ENCODE measurements at places on chromosomes 5 and 9.

DNA sequence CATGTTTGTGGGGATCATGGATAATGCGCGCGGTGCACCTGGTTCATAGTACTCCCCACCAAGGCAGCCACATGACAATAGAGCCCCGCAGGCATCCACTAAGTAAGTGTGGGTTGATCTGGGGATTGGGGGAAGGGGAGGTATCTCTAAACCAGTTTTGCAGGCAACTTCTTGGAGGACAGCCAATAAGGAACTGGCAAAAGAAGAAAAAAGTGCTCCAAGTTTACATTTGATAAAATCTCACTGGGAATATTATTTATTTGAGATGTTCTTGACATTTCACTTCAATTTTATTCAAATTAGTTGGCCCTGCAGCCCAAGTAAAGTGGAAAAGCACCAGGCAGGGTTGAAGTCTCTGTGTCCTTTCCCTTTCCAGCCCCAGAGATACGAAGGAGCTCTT, 8.5 kb downstream of the FBP1 start:
- no peak for DNase-seq

GRCh38 chr5:147906326-147907095, at the start of gene C5orf46:
TSS of gene C5orf46 (minus strand) at chr5:147906538. CDS start at chr5:147906501, 37 bp downstream.
- DNase-seq = no peak

DNA sequence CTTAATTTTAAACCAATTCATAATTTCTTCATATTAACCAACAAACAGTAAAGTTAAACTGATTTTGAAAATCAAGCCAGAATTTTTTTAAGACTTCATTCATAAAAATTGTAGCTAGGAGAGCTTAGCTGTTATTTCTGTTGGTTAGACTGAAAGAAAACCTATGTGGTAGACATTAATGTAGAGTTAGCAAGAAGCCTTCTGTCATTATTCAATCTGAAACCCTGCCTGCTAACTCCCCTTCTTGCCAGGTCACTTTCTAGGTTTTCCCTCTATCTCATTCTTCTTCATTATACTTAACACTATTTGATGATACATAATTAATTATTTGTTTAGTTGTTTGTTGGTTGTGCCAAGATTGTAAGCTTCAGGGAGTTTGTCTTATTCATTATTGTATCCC, 304.3 kb upstream of the MEF2C start:
- DNase-seq = no peak

DNA sequence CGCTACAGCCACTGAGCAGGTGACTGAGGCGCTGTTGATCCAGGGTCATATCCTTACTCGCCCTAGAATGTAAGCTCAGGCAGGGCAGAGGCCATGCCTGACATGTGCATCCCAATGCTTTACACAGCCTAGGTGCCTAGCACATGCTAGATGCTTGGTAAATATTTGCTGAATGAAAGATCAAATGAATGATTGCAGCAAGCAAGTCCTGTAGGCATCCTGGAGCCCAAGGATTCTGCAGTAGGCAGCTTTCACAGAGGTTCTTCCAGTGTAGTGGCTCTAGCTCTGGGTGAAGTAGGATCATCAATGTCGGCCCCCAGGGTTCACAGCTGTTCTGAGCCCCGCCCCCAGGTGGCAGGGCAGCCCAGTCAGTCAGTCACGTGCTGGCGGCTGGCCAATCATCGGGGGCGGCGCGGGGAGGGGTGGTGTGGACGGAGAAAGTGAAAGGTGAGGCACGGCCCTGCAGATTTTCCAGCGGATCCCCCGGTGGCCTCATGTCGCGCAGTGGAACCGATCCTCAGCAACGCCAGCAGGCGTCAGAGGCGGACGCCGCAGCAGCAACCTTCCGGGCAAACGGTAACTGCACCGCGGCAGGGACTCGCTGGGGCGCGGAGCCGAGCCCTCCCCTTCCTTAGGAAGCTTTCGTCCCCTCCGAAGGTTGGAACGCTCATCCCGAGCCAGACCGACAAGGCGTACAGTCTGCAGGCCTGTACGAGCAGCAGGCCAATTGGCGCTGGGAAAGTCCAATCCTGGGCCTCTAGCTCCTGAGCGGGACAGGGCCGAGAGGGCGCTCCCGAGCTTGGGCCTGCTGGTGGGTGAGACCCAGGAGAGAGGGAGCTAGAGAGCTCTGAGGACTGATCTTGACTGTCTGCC, at the start of gene GALT:
TSS of gene GALT (plus strand) at position 465 of the 873 bp plus-strand sequence. CDS start at position 495, 30 bp downstream.
- peak; percentile 95 for DNase-seq

- no peak for DNase-seq
These were observed 78.4 kb upstream of the ATP10B start for GRCh38 chr5:160930406-160930805.

DNA sequence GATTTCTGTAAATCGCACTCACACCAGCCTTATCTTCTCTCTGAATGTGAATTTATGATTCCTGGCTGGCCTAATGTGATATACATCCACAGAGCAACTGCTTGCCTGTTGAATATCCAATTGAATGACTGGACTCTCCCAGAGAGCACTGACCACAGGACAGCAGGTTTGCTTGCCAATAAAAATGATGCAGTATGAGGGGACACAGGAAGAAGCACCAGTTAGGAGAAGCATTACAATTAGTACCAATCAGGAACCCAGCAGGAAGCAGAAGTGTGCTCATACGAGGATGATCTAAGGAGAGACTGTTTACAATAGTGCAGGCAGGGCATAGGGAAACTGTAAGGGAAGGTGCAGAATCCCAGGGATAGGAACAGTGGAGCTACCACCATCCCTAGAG, 127.2 kb upstream of the ZNF366 start:
- DNase-seq = no peak

DNA sequence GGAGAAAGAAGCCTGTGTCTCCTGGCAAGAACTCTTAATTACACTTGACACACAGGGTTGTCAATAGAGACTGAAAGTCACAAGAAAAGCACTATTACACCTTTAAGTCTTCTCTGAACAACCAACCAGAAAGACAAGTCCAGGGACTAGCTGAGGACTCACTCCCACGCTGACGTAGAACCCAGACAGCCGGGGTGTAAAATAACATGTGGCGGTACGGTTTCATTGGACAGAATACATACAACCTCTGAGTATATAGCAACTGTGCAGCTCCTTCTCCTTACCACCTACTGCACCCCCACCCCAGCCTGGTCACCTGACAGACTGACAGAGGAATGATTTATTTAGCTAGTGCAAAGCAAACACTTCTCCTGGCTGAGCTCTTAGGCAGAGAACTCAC, 103.4 kb upstream of the RASEF start:
- DNase-seq = no peak

GRCh38 chr9:90038763-90039162, 434.0 kb downstream of the GADD45G start:
- no peak for DNase-seq

GRCh38 chr5:52844885-52845284, 57.2 kb downstream of the ITGA1 start:
- no peak for DNase-seq

GRCh38 chr5:50886657-50887345, 220.4 kb downstream of the PARP8 start:
- no peak for DNase-seq

GRCh38 chr9:22240619-22241018, 206.0 kb upstream of the DMRTA1 start:
- peak; percentile 54 for DNase-seq

DNA sequence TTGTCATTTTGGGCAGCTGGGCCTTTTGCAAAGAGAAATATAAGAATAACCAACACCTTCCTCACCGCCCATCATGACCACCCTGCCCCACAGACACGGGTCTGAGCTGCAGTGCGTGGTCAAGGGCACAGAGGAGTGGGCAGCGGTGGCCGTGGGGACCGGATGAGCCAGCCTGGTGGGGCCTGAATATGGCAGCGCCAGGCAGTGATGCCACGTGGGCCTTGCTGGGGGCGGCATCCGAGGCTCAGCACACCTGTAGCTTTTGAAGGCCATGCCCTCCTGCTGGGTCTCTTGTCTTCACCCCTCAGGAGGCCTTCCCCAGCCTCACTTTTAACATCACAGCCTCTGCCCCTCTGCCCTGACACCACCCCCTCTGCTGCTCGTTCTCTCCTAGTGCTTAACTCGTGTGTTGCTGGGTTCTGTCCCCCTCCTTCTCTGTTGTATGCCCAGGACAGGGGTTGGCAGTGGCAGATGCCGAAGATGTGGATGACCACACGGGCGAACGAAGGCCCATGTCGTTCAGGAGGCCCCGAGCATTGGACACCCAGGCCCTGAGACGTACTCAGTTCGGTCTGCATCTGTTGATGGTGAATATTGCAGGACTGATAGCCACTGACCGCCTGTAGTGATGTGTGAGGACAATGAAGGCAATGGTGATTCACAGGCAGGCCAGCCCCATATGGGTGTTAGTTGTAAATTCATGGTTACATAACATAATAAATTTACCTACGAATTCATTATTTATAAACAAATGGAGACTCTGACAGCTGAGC, 46.0 kb downstream of the AHRR start:
- no peak for DNase-seq

GRCh38 chr9:93206576-93207155, 22.7 kb downstream of the WNK2 start:
- no peak for DNase-seq

DNA sequence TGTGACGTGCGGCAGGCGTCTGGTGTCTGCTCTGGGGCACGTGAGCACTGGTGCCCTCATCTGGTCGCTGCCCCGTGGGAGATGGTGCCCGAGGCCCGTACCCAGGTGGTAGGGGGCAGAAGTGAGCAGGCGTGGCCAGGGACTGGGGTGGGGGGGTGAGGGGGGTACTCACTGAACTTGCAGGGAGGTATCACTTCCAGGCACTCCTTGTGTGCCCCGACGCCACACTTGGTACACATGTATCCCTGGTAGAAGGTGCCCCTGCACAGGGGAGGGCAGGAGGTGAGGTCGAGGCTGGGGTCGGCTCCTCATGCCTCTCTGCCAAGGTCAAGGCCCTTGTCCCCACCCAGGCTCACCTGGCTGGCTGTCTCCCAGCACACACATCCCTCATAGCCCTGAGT, 45.2 kb upstream of the SARDH start:
- DNase-seq = no peak

GRCh38 chr5:34672196-34672595, 16.1 kb downstream of the RAI14 start:
- DNase-seq = no peak

- no peak for DNase-seq
These were observed 74.7 kb downstream of the FCHO2 start for GRCh38 chr5:73030531-73030930.

DNA sequence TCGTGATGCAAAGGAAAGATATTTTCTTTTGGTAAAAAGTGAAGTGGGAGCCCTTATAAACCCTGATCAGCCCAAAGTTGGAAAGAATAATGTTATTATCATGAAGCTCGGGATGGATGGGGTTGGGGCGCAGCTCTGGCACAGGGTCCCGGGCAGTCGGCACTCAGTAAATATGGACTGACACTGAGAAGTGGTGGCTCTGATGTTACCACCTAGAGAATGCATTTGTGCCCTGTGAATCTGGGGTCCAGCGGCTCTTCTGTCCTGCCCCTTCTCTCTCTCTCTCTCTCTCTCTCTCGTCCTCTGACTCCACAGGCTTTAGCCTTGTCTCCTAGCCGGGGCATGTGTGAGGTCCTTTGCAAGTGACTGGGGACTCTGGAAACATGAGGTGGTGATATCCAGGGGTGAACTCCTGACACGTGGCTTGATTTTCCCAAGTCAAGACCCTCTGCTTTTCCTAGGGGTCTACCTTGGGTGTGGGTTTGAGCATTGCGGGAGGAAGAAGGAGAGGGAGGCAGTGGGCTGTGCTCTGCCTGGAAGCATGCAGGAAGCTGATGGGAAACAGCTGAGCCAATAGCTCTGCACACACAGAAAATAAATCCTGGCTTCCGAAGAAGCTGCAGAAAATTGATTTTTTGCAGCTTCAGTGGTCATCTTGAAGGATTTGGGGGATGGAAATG, 162.7 kb downstream of the MACROH2A1 start:
- no peak for DNase-seq

- no peak for DNase-seq
These were observed 28.8 kb upstream of the TAL2 start for GRCh38 chr9:105633411-105633810.

DNA sequence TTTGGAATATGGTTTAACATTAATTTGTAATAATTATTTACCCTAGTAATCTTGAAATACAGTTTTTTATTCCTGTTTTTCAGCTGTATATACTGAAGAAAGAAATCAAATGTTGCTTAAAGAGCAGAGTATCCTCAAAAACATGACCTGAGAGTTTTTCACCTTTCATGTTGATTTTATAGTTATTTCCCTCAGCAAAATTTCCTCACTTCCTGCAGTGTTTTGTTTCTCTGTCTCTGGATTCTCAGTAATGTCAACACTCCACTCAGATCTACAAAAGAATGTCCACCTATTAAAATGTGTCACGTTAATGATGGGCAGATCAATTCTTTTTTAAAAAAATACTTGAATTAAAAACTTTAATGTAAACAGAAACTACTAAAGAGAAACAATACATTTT, 398.3 kb downstream of the ANXA1 start:
- DNase-seq = no peak

DNA sequence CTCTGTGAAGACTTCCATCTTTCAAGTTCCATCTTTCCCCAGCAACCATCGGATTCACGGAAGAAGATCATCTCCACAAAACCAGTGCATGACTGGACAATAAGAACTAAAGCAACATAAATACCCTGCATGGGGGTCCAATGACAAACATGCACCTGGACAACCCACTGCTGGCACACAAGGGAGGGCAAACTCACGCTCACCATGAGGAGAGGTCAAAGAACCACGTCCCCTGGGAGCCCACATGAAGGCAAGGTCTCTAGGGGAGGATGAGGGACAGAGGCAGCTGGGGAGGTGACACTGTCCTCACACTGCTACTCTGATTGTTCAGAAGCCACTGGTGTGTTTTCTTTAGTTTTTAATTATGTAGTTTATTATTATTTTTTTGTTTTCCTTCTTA, 190.8 kb downstream of the MED10 start:
- DNase-seq = no peak

- no peak for DNase-seq
These were observed 1191.9 kb upstream of the NUDT12 start for GRCh38 chr5:104754311-104754995.

- DNase-seq = no peak
These were observed 264.2 kb downstream of the MAST4 start for GRCh38 chr5:66860199-66860975.

GRCh38 chr5:91212714-91213092, 170.4 kb downstream of the ARRDC3 start:
- DNase-seq = no peak
